Right atrium auricular region (tissue), 2 donors: ENCODE measurements at places on chromosomes 2 and 18. TPM values are rescaled to one million over a fixed set of nuclear protein-coding genes. Genes with fewer than 3 reads are reported as not detected.

OTOS gene
- not detected for total RNA-seq

NAT8 gene
- total RNA-seq, result not detected

RHOB gene
- 471 TPM for total RNA-seq

DNA sequence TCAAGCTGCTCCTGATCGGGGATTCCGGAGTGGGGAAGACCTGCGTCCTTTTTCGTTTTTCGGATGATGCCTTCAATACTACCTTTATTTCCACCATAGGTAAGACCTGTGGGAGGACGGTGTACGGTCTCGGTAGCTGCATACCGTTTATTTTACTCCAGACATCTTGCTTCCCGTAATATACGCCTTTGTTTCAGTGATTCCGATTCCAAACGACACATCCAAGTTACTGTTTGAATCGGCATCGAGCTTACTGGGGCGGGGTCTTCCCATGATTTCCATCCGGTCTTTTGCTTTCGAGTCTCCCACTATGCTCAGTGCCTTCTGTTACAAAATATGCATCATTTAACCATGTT, 731 bp downstream of the RAB10 start:
- DNase-seq, result no peak

DNA sequence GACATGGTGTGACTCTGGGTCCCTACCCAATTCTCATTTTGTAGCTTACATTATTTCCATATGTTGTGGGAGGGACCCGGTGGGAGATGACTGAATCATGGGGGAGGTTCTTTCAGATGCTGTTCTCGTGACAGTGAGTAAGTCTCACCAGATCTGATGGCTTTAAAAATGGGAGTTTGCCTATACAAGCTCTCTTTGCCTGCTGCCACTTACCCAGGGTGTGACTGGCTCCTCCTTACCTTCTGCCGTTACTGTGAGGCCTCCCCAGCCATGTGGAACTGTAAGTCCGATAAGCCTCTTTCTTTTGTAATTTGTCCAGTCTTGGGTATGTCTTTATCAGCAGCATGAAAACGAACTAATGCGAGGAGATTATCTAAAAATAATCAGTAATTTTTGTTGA, 1683.2 kb upstream of the SLC39A10 start:
- no peak for DNase-seq

GRCh38 chr2:73566288-73566878, 75.8 kb downstream of the NAT8 start:
- DNase-seq, result no peak

DNA sequence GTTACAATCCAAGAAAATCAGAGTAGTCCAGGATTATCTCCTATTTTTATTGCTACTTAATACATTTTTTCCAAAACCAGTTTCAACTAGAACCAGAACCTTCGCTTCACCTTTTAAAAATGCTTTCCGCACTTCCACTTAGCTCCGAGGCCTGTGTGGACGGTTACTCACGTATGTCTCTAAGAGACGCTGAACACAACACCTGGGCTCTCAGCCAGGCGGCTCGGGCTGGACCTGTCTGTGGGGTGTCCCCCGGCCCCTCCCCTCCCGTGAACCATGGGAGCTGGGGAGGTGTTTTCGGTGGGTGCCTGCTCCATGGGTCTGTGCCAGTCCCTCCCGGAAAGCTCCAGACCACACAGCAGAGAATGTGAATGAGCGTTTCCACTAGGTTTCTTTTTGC, 223.8 kb downstream of the GLI2 start:
- DNase-seq, result no peak

- no peak for DNase-seq
Observed at GRCh38 chr18:27723168-27723567, 453.8 kb downstream of the CDH2 start.

- no peak for DNase-seq
Observed at GRCh38 chr2:222651718-222652418, 4.0 kb downstream of the FARSB start.

- no peak for DNase-seq
Observed at GRCh38 chr2:9811679-9812511, 31.4 kb upstream of the TAF1B start.

DNA sequence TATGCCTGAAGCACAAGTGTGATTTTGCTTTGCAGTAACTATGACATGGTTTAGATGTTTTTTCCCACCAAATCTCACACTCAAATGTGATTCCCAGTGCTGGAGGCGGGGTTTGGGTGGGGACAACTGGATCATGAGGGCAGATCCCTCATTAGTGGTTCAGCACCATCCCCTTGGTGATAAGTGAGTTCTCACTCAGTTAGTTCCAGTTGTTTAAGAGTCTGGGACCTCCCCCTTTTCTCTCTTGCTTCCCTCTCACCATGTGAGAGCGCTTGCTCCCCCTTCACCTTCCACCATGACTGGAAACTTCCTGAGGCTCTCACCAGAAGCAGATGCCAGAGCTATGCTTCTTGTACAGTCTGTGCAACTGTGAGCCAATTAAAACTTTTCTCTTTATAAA, 102.9 kb downstream of the NBAS start:
- DNase-seq, result no peak

DNA sequence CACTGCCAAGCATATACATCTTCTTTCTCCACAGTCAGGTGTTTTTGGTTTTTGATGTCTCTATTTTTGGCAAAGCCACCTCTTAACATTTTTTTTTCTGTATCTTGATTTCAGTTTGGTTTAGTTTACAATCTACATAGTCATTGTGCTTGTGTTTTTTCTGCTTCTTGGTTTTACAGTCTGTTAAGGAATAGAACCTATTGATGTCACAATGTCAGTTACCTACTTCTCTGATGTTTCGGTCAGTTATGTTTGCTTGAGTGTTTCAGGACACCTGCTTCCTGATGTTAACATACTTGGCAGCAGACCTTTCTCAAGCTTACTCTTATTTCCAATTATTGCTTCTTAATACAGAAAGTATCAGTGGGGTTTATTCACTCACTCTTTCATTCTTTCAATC, 253.3 kb downstream of the SPAG16 start:
- no peak for DNase-seq

GRCh38 chr18:56748698-56749268, 97.6 kb downstream of the WDR7 start:
- no peak for DNase-seq

DNA sequence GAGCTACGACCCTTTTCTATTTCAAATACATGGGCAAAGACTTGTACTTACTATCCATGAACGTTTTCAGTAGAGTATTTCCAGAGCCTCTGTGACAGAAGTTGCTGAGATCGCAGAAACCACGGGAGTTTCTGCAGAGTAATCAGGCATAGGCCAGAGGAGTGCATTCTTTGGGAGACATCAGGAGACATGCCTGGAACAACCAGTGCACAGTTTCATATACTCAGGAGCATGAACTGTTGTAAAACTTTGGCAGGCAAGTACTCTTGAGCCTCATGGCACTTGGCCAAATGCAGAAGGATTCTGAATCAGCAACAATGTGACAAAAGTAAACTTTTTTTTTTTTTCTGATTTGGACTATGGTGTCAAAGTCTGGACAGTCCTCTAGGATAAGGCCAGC, 307.1 kb downstream of the GRB14 start:
- no peak for DNase-seq

DNA sequence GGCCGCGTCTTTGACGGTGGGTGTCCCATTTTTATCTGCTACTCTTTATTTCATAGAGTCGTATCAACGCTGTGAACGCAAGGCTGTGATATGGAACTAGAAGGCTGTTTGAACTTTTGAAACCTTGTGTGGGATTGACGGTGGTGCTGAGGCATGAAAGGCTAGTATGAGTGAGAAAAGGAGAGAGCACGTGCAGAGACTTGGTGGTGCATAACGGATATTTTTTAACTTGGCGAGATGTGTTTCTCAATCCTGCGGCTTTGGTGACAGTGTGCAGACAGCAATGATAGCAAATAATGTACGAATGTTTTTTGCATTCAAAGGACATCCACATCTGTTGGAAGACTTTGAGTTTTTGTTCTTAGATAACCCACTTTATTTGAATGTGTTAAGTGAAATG, 6.2 kb downstream of the HES6 start:
- DNase-seq, result no peak

DNA sequence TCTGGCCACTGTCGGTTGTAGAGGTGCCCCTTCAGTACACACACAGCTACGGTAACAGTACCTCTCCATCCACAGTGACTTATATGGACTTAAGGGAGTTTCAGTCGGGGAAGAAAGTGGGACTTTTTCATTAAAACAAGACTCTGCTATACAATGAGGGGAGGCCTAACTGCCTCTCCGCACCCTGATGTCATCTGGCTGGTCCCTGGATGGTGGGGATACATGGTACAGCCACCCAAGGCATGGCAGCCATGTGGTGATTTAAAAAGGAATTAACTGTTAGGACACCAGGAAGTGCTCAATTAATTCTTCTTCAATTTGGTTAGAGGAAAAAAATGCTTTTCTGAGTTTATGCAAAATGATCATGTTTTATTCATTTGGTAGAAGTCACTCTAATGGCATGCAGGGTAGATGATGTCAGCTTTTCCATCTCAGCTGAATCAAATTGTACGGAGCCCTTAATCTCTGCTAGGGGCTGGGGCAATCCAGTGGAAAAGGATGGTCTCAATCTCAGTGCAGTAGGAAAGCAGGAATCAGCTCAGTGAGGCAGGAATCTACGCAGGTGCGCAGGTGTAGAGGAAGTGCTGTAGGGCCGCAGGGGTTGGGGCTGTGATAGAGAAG, 243.9 kb downstream of the PRKCE start:
- no peak for DNase-seq

- DNase-seq, result no peak
Observed at GRCh38 chr2:43196768-43197587, 29.4 kb downstream of the ZFP36L2 start.

DNA sequence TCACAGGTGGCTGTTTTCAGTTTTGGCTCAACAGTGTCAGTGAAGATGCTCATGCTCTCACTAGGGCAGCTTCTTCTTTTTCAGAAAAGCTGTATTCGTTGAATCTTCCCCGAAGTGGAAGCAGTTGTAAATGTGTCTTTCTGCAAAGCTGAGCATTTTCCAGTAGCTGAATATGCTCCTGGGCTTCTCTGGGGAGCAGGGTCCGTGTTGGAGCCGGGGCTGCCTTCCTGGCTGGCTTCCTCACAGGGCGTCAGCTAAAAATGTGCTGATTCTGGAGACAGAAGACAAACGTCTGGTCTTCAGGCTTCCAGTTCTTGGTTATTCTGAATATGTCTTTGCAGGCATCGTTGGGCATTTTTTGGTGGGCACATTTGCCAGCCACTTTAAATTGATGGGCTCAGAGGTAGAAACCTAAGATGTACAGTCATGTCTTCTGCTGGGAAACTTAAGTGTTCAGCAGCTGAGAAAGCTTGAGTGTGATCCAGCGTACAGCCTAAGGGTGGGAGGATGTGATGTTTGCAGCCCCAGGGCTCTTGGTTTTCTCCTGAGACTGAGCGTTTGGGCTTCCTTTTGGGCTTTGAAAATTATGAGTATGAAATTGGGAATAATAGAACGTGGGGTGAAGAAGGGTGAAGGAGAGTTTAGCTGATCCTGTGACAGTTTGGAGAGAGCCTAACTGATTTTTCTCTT, 19.0 kb downstream of the SETBP1 start:
- DNase-seq, result no peak

GRCh38 chr2:231099918-231100317, 24.9 kb downstream of the HTR2B start:
- no peak for DNase-seq
